ENCODE measurements at places on chromosomes 5 and 9. TPM values are rescaled to one million over a fixed set of nuclear protein-coding genes. Genes with fewer than 3 reads are reported as not detected.

ARSB gene
- 9.0 TPM for total RNA-seq

NAIP gene
- total RNA-seq = 0.63 TPM

ZNF658 gene
- total RNA-seq = 2.0 TPM

RPS14 gene
- total RNA-seq = 3,076 TPM

RANBP3L gene
- not detected for total RNA-seq

ABO gene
- not detected for total RNA-seq

WNT8A gene
- not detected for total RNA-seq
